ENCODE measurements at places on chromosomes 3 and 15.

- DNase-seq, result no peak
These were observed 139.0 kb upstream of the CGNL1 start for GRCh38 chr15:57237301-57237642.

DNA sequence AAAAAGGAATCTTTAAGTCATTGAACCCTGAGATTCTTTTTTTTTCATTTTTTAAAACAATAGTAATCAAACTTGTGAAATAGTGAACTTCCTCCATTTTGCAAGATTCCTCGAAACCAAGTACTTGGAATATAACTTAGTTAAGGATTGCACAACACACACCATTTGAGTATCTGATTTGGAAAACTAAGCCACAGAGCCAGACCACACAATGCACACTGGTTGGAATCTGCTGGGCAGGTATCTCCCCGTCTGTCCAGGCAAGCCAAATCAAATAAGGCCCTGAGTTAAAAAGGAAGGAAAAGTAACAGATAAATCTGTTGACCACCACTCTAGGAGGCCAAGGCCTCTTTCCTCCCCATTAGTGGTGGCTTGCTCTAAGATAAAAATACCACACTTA, 177.5 kb upstream of the ICE2 start:
- no peak for DNase-seq

DNA sequence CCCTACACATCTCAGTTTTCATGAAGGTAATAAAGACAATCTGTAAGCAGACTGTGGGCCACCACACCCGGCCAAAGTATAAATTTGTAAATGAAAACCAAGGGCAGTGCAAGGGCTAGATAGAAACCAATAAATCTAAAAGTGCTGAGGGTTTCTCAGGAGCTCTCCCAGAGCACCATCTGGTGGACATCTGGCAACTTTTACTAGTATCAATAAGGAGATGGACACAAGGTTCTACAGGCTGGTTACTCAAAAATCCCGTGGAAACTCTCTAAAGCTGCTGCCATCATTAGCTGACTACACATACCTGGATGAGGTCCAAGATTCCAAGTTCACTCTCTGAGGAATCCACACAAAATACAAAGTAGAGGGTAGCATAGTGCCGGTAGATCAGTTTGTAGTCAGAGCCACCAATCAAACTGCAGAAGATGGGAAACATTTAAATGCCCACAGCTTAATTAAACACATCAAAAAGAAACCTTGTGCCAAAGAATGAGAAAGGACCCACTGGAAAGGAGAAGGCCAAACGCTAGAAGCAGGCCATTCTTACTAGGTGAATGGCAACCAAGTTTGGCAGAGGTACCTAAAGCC, 5.5 kb downstream of the AP3S2 start:
- no peak for DNase-seq

DNA sequence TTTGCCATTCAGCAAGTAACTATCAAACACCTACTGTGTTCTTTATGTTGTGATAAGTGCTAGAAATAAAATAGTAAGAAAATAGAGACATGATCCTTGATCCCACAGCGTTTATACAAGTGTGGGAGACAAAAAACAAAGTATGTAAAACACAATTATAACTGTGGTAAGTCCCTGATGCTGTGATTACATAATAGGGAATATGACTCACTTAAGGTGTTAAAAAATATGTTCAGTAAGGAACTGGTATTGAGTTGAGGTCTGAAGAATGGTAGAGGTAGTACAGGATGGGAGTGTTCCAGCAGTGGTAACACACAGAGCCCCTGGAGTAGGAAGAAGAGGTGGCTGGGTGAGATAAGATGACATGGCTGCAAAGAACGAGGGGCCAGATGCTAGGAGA, 132.1 kb upstream of the TMC3 start:
- DNase-seq, result no peak

GRCh38 chr15:48981941-48982340, 18.2 kb upstream of the SHC4 start:
- DNase-seq, result no peak

- DNase-seq, result no peak
These were observed 34.3 kb downstream of the IRAK2 start for GRCh38 chr3:10198761-10199649.

GRCh38 chr15:28169366-28169765, 70.3 kb upstream of the OCA2 start:
- DNase-seq, result no peak

GRCh38 chr3:197495059-197495455, 60.7 kb downstream of the BDH1 start:
- no peak for DNase-seq

GRCh38 chr15:88191812-88192165, 64.8 kb downstream of the NTRK3 start:
- no peak for DNase-seq

DNA sequence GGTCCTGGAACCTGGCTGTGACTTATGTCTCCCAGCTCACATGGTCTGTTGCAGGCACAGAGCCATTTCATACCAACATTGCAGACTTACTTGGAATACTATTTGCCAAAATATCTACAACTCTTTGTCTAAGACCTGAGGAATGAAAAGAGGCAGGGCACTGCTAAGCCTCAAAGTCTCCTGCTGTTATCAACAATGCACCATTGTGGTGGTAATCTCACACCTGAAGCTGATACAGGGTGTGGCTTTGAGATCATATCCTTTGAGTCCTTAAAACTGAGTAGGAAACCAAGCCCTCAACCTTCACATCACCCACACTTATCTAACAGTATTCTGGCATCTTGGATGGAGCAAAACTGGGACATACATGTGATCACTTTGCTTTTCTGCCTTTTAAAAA, 782.0 kb downstream of the EPHA3 start:
- DNase-seq, result no peak

GRCh38 chr3:48402281-48402732, 27.6 kb downstream of the PLXNB1 start:
- DNase-seq, result no peak

- DNase-seq, result peak; percentile 8
These were observed 81.4 kb downstream of the CGNL1 start for GRCh38 chr15:57457726-57458125.

DNA sequence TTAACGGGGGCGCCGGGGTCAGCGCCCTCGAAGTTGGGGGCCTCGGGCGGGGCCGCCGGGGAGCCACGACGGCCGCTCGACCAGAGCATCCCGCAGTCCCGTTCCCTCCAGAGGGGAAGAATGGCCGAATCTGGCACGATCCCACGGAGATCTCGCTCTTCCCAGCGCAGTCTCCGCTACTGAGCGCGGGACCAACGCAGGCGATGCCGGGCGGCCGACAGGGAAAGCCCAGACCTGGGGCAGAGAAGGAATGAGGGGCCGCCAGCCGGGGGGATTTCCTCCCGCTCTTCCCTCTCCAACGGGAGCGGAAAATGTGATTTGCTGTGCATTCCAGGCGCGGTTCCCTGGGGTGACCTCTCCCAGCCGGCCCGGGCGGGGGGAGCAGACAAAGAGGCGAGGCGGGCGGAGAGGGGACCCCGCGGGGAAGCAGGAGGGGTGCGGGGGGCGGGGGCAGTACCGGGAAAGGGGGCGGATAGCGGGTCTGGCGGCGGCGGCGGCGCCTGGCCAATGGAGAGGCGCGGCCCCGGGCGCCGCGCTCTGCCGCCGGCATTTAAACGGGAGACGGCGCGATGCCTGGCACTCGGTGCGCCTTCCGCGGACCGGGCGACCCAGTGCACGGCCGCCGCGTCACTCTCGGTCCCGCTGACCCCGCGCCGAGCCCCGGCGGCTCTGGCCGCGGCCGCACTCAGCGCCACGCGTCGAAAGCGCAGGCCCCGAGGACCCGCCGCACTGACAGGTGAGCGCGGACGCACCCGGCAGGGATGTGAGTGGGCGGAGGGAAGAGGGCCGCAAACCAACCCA, at the start of gene GREM1:
Gene GREM1, plus strand, starts transcription at position 579 of the 801 bp plus-strand sequence. CDS start 12,687 bp downstream, outside the sequence.
- DNase-seq, result no peak

DNA sequence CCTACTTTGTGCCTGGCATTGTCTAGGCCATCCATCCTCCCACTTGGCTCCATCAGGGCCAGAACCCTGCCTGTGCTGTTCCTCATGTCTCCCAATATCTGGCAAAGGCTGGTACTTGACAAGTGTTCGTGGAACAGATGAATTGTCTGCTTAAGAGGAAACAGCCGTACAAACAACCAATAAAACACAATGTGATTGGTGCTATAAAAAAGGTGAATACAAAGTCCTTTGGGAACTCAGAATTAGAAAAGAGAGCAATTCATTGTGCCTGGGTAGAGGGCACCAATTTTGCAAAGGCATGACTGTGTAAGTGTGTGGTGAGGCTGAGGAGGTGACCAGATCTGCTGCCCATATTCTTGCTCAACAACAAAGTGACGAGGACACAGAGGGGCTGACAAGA, 164.5 kb upstream of the PPP2R3A start:
- no peak for DNase-seq

- DNase-seq, result no peak
These were observed 77.0 kb downstream of the NTRK3 start for GRCh38 chr15:88179562-88179961.

- DNase-seq, result no peak
These were observed 35.9 kb downstream of the CEMIP start for GRCh38 chr15:80815106-80815505.

DNA sequence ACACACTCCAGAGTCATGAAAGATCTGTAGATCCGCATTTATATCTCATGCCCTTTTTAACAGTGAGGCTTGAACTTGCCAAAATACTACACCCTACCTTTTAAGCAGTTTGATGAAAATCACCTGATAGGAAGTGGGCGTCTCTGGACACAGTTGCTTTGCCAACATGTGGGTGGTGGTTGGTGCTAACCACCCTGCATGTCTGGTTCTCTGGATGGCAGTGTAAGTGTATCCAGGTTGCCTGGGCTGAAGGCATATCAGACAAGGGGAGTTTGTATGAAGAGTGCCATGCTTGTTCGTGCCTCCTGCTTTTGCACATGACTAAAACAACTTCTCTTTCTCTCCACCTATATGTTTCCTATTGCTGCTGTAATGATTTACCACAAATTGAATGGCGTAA, 159.6 kb downstream of the GHSR start:
- no peak for DNase-seq

- DNase-seq, result no peak
These were observed 99.2 kb downstream of the TPRA1 start for GRCh38 chr3:127491323-127491722.

GRCh38 chr15:76533060-76533820, 196.7 kb downstream of the ISL2 start:
- DNase-seq, result no peak

- no peak for DNase-seq
These were observed 25.3 kb downstream of the CHD2 start for GRCh38 chr15:92925454-92925853.

DNA sequence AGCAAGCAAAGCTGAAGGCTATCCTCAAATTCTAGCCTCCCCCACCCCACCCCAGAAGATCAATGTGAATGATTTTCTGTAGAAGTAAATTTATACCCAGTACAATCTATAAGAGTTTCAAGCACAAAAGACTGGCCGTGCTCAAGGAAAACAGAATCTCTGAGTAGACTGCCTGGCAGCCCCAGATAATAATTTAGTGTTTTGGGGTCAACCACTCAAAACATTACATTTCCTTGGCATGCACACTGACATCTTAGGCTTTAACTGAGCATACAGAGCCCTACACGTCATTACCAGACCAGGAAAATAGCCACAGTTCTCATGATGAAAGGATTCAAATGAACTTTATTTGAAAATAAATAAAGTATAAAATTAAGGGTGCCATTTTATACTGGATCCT, 376.5 kb downstream of the TBL1XR1 start:
- DNase-seq, result no peak

- DNase-seq, result peak; percentile 80
These were observed 21.3 kb upstream of the GOLIM4 start for GRCh38 chr3:168117059-168117458.

GRCh38 chr3:152314677-152315353, 46.1 kb downstream of the MBNL1 start:
- DNase-seq, result no peak

GRCh38 chr3:132662212-132662611, 2.1 kb downstream of the UBA5 start:
- no peak for DNase-seq

- DNase-seq, result peak; percentile 24
These were observed 1.5 kb upstream of the SKIL start for GRCh38 chr3:170355738-170356595.

- no peak for DNase-seq
These were observed 26.1 kb downstream of the GRK7 start for GRCh38 chr3:141789281-141789680.
